ENCODE measurements at places on chromosomes 6 and 20.

DNA sequence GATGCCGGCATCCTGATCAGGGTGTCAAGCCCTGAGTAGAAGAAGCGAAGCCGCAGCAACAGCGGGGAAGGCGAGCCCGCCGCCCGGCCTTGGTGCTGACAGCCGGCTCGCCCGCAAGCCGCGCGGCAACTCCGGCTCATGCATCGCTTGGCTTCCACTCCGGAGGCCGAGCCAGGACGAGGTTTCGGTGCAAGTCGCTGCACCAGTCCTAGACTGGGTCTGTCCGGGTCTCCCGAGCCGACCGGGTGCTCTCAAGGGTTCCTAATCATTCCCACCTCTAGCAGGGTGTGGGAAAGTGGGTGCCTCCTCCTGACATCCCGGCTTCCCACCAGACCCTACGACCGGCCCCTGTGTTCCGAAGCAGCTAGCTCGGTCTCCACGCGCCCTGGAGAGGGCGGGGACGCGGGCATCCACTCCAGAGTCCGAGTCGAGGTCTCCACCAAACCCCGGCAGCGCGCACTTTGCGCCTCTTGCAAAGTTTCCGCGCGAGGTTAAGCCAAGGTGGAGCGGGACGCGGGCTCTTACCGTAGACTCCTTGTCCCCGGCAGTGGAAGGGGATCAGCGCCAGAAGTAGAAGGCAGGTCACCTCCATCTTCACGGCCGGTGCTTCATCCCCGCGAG lies 1.4 kb downstream of the MDGA1 start:
- no peak for DNase-seq

GRCh38 chr6:89411145-89412070 lies 665 bp downstream of the RRAGD start:
- no peak for DNase-seq

GRCh38 chr6:144478483-144478882 lies 193.3 kb downstream of the UTRN start:
- no peak for DNase-seq

GRCh38 chr6:71246596-71246995 lies 42.0 kb upstream of the OGFRL1 start:
- DNase-seq: no peak

- DNase-seq: no peak
Observed at GRCh38 chr6:25697537-25698340, 45.7 kb downstream of the SCGN start.

DNA sequence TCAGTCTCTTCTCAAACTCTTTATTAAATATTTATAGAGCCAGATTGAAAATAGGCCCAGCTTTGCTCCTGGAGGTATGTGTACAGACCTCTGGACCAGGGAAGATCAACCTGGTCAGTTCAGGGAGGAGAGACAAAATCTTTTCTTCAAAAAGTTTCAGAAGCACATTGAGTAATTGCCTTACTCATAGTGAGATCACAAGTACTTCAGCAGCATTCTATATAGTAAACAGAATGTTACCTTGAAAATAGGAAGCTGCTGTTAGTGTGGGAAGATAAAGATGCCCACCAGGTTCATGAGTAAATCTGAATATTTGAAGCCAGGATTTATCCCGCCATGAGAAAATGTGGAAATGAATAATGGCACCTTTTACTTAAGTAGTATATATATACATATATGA lies 665.9 kb upstream of the CITED2 start:
- DNase-seq: no peak

DNA sequence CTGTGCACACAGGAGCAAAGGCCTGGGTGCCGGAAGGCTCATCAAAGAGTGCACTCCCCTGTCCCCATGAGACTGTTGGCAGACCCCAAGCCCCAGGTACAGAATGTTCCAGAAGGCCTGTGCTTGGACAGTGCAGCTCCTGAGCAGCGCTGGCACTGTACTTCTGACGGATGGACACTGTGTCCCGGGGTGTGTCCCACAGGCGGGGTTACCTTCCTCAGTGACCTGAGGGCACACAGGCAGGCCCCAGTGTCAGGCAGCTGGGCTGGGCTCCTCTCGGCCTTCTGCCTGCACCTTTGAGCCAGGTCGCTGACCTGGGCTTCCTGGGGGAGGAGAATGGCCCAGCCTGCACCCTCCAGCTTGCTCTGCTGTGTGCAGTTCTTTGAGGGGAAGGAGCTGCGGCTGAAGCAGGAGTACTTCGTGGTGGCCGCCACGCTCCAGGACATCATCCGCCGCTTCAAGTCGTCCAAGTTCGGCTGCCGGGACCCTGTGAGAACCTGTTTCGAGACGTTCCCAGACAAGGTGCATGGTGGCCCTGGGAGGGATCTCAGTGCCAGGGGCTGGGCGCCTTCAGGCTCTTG lies 30.1 kb downstream of the PYGB start:
- DNase-seq: no peak

DNA sequence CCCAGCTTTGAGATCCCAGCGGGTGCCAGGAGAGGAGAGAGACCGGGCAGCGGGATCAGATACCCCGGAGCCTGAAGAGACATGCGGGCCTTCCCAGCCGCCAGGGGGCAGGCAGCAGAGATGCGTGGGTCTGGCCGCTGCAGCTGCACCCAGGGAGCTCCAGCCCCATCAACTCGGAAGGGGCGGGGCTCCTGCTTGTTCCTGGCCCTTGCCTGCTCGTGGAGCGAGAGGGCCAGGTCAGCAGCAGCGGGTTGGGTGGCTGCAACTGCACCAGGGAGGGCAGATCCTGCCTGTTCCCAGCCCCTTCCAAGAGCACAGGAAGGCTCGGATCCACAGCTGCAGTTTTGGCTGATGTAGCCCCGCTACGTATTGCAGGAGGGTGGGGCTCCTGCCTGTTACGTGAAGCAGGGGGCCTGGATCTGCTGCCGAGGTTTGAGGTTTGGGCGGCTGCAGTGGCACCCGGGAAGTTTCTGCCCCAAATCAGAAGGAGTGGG lies 532.8 kb downstream of the RFPL4B start:
- DNase-seq: no peak

- DNase-seq: no peak
Observed at GRCh38 chr6:17021539-17021889, 80.3 kb upstream of the STMND1 start.

- no peak for DNase-seq
Observed at GRCh38 chr20:57428324-57429158, 37.3 kb downstream of the RBM38 start.

DNA sequence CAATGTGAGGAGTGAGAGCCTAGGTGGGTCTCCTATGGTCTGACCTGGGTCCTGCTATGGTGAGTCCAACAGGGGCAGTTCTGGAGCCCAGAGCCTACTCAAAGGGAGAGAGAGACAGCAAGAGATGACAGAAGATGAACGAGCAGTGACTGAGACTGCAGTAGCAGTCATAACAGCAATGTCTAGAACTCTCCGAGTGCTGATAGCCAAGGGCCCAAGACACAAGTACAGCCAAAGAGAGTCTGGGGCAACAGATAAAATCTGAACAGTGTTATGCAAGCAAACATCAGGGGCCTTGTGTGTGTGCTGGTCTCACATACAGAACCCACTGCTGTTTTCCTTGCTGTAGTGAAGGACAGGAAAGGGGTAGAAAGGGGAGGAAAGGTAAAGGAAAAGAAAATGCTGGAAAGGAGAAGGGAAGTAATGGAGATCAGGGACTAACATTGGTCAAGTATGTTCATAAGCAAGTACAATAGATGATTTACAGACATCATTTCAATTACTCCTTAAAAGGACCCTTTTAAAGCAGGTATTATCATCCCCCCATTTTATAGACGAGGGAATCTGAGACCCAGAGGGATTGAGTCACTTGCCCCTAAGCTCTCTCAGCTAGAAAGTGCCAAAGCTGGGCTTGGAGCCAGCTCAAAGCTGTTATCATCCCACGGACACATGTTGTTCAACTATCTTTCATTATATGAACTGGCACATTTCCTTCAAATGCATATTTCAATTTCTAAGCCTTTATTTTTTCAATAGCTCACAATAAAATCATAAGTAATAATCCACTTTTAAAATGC lies 182.3 kb upstream of the RAB32 start:
- DNase-seq: no peak

DNA sequence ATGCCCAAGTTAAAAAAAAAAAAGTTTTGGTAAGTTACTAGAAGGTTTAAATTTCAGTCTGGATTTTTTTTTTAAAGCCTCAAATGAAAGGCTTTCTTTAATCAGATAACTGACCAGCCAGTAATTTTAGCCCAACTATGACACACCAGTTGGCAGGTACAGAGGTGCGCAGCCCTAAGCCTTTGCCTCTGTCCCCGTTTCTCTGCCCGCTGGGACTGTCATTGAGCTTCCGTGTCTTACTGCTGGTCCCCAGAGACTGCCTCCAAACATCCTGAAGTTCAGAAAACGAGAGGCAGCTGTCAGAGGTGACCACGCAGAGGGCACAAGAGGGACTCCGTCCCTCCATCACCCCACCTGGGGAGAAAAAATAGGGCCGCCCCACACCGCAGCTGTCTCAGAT lies 118.2 kb downstream of the RPS12 start:
- DNase-seq: no peak

DNA sequence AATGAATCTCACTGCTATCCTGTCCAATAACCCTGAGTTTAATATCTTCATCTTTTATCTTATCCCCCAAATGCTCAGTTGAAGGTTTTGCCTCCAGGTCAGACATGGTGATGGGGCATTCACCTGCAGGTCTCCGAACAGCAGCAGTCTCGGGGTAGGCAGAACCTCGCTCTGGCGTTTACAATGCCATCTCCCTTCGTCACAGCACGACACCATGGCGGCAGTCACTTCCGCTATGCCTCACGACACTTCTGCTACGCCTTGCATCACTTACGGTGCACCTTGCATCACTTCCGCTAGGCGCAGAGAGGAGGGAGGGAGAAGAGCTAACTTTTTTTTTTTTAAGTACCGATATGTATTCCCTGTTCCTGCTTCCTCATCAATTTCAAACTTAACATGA lies 194.9 kb downstream of the BCAS1 start:
- DNase-seq: no peak

DNA sequence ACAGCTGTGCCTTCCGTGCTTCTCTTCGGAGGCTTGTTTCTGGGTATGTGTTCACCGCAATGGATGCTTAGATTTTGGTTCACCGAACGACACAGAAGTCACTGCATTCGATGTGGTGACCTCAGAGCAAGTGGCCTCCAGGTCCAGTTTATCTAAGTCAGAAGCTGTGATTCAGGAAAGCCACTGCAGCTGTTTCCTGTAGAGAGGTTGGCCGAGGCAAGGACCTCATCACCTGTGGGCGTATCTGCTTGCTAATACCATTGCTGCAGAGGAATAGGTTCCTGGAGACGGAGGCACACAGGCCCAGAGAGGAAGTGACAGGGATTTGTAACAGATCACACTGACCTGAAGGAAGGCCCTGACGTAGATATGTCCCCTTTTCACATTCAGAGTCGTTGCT lies 82.7 kb downstream of the FARS2 start:
- no peak for DNase-seq

GRCh38 chr6:141969201-141969600 lies 163.5 kb upstream of the GJE1 start:
- no peak for DNase-seq

DNA sequence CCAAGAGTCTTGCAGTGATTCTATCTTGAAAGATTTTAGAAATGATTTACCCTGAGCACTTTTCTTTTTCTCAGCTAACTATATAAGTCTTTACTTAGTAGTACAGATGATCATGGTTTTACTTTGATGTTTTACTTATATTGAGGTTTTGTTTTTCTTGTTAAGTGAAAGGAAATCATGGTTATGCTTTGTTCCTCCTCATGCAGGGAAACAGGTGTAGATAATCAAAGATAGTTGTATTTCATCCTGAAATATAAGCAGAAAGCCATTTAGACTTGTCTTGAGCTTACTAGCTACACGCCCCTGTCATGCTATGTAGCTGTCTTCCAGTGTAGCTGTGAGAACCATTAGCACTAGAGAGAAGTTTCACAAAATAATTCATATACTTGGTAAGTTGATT lies 113.9 kb downstream of the HIVEP1 start:
- no peak for DNase-seq

- no peak for DNase-seq
Observed at GRCh38 chr6:165055231-165055630, 254.2 kb downstream of the C6orf118 start.

GRCh38 chr20:32886652-32887051 lies 27.9 kb downstream of the EFCAB8 start:
- no peak for DNase-seq

GRCh38 chr6:150072201-150072600 lies 3.3 kb upstream of the ULBP3 start:
- no peak for DNase-seq

DNA sequence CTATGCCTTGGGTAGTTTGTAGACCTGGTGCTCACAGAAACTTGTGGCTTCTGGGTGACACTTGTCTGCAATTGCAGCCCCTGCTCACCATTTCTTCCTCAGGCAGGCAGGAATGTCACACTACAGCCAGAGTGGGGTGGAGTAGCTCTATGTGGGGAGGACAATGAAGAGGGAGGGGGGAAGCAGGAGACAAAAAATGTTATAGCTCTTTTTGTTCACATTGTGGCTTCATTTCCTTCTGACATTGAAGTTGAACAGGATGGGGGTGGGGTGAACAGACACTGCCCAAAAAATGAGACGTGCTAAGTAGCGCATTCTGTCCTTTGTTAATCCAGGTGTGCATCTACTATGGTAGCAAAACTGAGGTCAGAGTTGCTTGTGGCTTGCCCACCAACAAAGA lies at the start of gene THEMIS:
THEMIS (minus strand) TSS at position 124 of the 400 bp plus-strand sequence. CDS start 126 bp downstream, outside the sequence.
- DNase-seq: no peak
